ENCODE measurements at places on chromosomes 1 and 21. TPM values are rescaled to one million over a fixed set of nuclear protein-coding genes. Genes with fewer than 3 reads are reported as not detected.

The BPNT1 gene
- 19.7 TPM for total RNA-seq

- peak overlapping the region; percentile 1 for H3K27ac ChIP-seq
- H3K4me3 ChIP-seq, result no peak overlapping the region
- H3K27me3 ChIP-seq, result peaks cover 12% of the 10 kb centered on the region
- no peak for DNase-seq
- H3K4me1 ChIP-seq, result peaks cover 9% of the 10 kb centered on the region
Measured at GRCh38 chr1:200473698-200474371, 64.0 kb upstream of the ZNF281 start.

DNA sequence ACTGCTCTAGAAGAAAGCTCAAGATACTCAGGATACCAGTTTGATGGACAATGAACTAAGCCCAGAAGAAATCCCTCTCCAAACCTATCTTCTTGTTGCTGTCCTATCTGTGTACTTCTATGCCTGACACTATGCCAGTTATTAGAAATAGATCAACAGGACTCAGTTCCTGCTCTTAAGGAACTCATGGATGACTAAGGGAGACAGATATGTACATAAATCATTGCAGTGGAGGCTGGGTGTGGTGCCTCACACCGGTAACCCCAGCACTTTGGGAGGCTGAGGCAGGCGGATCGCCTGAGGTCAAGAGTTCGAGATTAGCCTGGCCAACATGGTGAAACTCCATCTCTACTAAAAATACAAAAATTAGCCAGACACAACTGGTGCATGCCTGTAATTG lies 42.4 kb upstream of the AK4 start:
- H3K27me3 ChIP-seq, result peaks cover 8% of the 10 kb centered on the region
- no peak overlapping the region for H3K4me3 ChIP-seq
- H3K27ac ChIP-seq, result no peak overlapping the region
- H3K36me3 ChIP-seq, result no peaks in the 10 kb centered on the region
- no peaks in the 10 kb centered on the region for H3K4me1 ChIP-seq

GRCh38 chr1:166170726-166171125 lies 3.9 kb upstream of the FAM78B start:
- H3K4me3 ChIP-seq, result no peak overlapping the region
- no peaks in the 10 kb centered on the region for H3K36me3 ChIP-seq
- H3K27me3 ChIP-seq, result peaks cover 24% of the 10 kb centered on the region
- H3K27ac ChIP-seq, result no peak overlapping the region

The ASH1L gene
- 37.7 TPM for total RNA-seq

DNA sequence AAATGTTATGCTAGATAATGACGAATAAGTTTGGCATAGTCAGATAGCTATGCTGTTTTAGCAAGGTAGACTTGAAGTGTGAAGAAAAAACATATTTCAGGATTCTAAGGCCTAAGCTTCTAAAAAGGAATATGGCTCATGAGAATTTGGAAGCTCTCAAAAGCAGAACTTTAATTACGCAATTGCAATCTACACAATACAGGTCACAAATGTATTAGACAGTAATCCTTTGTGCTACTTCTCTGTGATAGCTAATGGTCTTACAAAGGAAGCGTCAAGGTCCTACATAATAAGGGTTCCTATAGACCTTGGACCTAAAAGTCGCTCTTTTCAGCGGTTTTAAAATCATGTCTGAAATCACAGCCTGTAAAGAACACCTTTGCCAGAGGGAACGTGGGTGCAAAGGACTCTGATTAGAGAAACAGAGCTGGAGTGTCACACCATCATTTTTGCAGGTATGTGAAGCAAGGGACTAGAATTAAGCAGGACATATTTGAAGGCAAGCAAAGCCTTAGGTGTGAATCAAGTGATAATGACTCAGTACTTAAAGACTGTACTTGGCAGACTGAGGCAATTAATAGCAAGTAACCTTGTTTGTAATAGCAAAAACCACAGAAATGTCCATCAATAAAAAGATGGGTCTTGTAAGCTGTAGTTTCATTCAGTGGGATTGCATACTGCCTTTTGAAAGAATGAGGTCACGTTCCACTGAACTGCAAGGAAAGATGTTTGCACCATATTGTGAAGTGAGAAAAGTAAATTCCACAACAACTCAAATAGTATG lies 420.2 kb downstream of the KCTD3 start:
- no peaks in the 10 kb centered on the region for H3K36me3 ChIP-seq
- H3K27ac ChIP-seq, result no peak overlapping the region
- H3K4me3 ChIP-seq, result no peak overlapping the region
- no peaks in the 10 kb centered on the region for H3K27me3 ChIP-seq
- H3K4me1 ChIP-seq, result no peaks in the 10 kb centered on the region

GRCh38 chr1:160206421-160207117 lies 1.4 kb downstream of the PEA15 start:
- peaks cover 11% of the 10 kb centered on the region for H3K36me3 ChIP-seq
- no peaks in the 10 kb centered on the region for H3K27me3 ChIP-seq
- peaks cover 28% of the 10 kb centered on the region for H3K4me1 ChIP-seq
- peak overlapping the region; percentile 84 for H3K4me3 ChIP-seq

DNA sequence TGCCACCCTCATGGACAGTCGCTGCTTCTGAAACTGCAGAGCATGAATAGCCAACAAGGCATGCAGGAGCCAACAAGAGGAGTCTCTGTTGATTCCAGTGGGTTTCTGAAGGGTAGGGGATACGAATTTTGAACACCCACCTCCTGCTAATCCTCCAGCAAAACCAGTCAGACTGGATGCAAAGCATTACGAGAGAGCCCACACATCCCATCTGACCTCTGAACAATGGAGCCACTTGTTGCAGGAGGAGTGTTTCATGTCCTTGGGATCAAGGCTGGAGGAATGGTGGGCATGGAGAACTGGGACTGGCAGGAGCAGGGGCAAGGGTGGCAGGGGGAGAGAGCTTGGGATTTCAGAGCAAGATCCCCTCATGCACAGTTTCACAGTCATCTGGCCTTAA lies 1.6 kb downstream of the VTCN1 start:
- no peak for DNase-seq
- peaks cover 8% of the 10 kb centered on the region for H3K27me3 ChIP-seq
- no peaks in the 10 kb centered on the region for H3K4me1 ChIP-seq
- H3K4me3 ChIP-seq, result no peak overlapping the region
- no peak overlapping the region for H3K27ac ChIP-seq

The AVPR1B gene
- not detected for total RNA-seq

The C4BPB gene
- total RNA-seq, result 3.2 TPM

GRCh38 chr1:34590211-34590623 lies 164.6 kb upstream of the GJB5 start:
- no peaks in the 10 kb centered on the region for H3K36me3 ChIP-seq
- H3K4me1 ChIP-seq, result no peaks in the 10 kb centered on the region
- no peak overlapping the region for H3K27ac ChIP-seq
- no peak for DNase-seq
- H3K4me3 ChIP-seq, result no peak overlapping the region
- H3K27me3 ChIP-seq, result peaks cover 5% of the 10 kb centered on the region

The EIF3I gene
- total RNA-seq, result 194 TPM

GRCh38 chr21:46125846-46126301 lies 28.0 kb downstream of the COL6A2 start:
- DNase-seq, result no peak
- H3K4me1 ChIP-seq, result no peaks in the 10 kb centered on the region
- no peak overlapping the region for H3K27ac ChIP-seq
- no peaks in the 10 kb centered on the region for H3K36me3 ChIP-seq

GRCh38 chr21:29616209-29616751 lies 317.6 kb downstream of the BACH1 start:
- no peaks in the 10 kb centered on the region for H3K36me3 ChIP-seq
- H3K27me3 ChIP-seq, result no peaks in the 10 kb centered on the region
- no peak overlapping the region for H3K4me3 ChIP-seq
- H3K27ac ChIP-seq, result no peak overlapping the region
- no peaks in the 10 kb centered on the region for H3K4me1 ChIP-seq
- DNase-seq, result no peak

DNA sequence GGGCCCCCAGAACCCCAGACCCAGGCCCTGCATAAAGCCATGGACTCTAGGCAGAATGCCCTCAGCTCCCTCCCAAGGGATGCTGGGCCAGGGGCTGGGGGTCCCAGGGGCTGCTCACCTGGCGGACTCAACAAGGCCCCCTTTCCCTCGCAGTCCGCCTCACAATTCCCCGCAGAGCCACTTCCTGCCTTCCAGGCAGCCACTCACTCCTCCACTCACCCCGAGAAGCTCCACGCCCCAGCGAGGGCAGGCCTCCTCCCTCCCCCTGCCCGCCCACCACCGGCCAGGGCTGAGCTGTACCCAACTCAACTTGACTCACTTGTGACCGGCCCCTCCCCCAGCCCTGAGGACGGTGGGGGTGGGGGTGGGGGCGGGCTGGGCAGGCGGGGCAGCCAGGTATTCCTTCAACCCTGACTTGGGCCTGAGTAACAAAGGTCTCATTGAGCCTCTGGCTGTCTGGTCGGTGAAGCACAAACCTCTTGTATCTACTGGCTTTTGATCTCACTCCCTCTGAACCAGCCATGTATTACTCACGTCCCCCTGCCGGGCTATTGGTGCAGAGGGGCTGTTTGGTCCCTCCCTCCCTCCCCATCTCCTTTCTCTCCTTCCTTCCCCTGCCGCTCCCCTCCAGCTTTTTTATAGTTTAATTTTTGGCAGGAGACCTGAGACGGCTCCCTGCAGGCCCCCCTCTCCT lies 5.9 kb downstream of the BLACAT1 start:
- H3K4me3 ChIP-seq, result peak overlapping the region; percentile 52
- H3K4me1 ChIP-seq, result peaks cover 7% of the 10 kb centered on the region
- DNase-seq, result peak; percentile 30
- H3K27me3 ChIP-seq, result peaks cover 36% of the 10 kb centered on the region
- peak overlapping the region; percentile 57 for H3K27ac ChIP-seq

GRCh38 chr1:33098371-33098770 lies 17.4 kb downstream of the AZIN2 start:
- H3K36me3 ChIP-seq, result peaks cover 53% of the 10 kb centered on the region
- no peaks in the 10 kb centered on the region for H3K27me3 ChIP-seq
- DNase-seq, result no peak
- H3K4me1 ChIP-seq, result peaks cover 83% of the 10 kb centered on the region
- H3K27ac ChIP-seq, result peak overlapping the region; percentile 98
- peak overlapping the region; percentile 70 for H3K4me3 ChIP-seq

The DCST1 gene
- not detected for total RNA-seq
